Activated CD4-positive, alpha-beta T cell treated with anti-CD3 and anti-CD28 coated beads, Interleukin-2, amount 50 U/mL, for 4 hours (primary cell): ENCODE measurements at places on chromosomes 12 and 14.

DNA sequence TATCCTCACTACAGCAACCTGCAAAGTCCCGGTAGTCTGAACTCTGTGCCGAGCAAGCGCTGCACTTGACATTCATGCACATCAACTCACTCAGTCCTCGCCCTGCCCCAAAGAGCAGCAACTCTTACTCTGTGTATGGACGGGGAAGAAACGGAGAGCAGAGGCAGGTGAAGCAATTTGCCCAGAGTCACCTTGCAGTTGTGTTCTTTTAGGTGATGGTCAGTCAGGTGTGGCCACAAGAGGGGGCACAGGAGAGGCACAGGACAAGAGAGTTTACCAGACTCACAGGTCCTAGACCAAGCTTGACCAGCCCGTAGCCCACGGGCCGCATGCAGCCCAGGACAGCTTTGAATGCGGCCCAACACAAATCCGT is 39.1 kb downstream of the TSPAN11 start:
- DNase-seq: no peak

- no peak for DNase-seq
Measured at GRCh38 chr12:62347922-62348650, 87.9 kb downstream of the USP15 start.

DNA sequence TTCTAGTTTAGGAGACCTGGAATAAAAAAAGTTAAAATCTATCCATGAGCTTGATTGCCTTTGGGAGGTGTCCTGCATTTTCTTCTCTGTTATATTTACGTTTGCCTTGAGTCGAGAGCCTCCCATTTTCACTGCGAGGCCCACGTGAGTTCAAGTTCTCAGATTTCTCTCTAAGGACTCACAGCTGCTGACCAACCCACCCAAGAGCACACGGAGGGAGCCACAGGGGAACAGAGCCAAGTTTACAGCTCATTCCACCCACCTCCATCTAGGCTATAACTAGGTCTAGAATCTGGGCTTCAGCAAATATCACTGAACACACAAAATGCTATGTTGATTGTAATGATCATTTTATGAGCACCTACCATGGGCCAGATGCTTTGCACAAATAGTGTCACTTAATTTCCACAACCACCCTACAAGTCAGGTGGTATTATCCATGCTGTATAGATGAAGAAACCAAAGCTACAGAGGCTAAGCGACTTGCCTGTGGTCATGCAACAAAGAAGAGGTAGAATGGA is 16.7 kb downstream of the ALDH1L2 start:
- no peak for DNase-seq

DNA sequence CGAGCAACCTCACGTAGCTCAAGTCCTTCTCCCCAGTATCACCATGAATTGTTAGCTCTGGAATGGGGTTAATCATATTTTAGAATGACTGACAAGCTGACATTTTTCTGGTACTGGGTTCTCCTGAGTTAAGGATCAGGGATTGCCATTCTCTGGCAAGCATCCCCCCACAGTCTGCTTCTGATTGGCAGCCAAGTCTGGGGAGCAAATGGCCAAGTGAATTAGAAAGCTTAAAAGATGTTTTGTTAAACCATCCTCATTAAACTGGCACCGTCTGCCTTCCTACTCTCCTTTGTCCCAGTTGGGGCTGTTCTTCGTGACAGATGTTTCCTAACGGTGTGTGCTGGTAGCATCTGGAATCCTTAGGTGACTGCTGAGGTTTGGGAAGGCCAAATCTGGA is 17.2 kb upstream of the CISTR start:
- DNase-seq: no peak

DNA sequence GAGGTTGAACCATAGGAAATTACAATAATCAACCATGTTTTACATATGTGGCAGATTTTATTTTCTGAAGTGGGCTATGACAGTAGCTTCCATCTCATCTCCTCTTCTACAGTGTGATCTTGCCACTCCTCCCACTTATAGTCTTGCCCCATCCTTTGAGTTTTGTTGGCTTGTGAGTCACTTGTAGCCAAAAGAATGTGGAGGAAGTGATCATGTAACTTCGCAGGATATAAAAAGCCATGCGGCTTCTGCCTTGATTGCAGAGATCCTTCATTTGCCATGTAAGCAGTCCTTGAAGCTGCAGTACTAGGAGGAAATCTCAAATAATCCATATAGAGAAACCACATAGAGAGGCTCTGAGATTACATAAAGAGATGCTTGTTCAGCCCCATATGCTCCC is 13.7 kb upstream of the ZNF84 start:
- DNase-seq: no peak

DNA sequence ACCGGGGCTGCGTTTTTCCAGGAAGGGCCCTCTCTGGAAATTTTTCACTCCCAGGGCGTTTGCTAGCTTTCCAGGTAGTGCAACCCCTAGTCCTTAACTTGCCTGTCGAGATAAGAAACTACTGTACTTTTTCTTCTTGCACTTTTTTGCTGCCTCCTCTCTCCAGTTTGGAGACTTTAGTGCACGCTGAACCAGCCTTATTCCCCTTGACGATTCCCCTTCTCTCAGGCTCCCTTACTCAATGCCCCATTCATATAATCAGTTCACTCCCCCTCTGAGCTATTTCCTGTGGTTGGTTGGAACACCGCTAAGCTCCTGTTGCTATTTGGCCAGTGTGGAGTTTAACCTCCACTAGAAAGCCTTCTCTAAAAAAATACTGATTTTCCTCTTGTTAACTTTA is 682 bp downstream of the CREBL2 start:
- DNase-seq: no peak

- DNase-seq: no peak
Measured at GRCh38 chr14:23544511-23545447, 6.8 kb downstream of the ZFHX2 start.

GRCh38 chr12:132727091-132727794 is 16.6 kb downstream of the PGAM5 start:
- no peak for DNase-seq

DNA sequence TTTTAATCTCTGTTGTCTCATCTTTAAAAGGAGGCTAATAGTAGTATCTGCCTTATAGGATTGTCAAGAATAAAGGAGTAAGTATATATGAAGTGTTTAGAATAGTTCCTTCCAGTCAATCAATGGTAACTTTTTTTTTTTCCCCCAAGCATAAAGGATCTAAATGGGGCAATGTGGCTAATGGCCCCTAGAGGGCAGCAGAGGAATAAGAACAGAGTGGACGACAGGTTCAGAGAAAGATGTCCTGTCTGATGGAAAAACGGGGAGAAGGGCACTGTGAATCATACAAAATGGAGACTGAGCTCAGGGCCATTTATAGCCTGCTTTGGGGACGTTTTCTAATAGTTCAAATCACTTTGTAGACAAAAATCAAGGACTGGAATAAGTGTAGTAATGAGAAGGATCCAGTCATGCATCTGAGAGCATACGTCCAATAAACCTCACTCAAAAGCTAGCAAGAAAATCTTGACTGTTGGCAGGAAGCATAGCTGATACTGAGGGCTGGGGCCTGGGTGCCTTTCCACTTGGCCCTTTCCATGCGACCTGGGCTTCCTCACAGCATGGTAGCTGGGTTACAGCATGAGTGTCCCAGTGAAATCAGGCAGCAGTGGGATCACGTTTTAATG is 51.3 kb downstream of the IFNG-AS1 start:
- peak; percentile 65 for DNase-seq

GRCh38 chr14:61662437-61663311 is 32.6 kb upstream of the HIF1A start:
- DNase-seq: peak; percentile 33

GRCh38 chr12:109727039-109727723 is 13.6 kb downstream of the FAM222A start:
- DNase-seq: no peak

DNA sequence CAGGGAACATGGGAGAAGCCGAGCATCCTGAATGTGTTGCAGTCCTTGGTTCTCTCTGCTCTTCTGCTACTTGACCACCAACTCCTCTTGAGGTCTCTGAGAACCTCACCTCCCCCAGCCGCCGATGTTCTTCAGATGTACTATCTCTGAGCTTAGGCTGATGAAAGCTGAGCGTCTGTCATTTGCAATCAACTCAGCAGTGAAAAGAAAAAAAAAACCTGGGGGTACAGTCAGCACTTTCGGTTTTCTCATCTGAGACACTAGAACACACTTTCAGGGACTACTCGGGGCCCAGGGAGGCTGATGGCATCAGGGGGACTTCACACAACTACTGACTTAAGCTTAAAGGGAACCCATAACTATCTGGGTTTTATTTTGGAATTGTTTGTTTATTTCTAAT is 9.6 kb upstream of the FLVCR2 start:
- DNase-seq: no peak
